AG08396 (cell line): ENCODE measurements at places on chromosomes 11 and 22.

DNA sequence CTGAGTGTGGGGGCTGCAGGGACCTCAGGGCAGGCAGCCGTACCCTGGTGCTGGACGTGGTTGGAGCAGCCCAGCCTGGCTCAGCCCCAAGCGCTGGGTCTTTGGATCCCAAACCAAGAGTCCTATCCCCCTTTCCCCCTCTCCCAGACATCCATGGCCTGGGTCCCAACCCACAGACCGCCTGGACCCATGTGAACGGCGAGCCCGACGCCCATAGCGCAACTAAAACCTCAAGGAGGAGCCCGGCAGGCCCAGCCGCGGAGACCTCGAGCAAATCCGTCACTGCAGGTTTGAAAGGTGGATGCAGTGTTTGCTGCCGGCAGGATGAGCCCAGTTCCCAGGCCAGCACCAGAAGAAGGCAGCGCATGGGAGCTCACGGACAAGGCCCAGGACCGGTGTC, 337.0 kb downstream of the BRD1 start:
- DNase-seq = no peak

GRCh38 chr11:34823639-34824038, 92.5 kb downstream of the APIP start:
- DNase-seq = no peak

GRCh38 chr11:28259177-28259843, 151.1 kb downstream of the METTL15 start:
- DNase-seq = no peak

DNA sequence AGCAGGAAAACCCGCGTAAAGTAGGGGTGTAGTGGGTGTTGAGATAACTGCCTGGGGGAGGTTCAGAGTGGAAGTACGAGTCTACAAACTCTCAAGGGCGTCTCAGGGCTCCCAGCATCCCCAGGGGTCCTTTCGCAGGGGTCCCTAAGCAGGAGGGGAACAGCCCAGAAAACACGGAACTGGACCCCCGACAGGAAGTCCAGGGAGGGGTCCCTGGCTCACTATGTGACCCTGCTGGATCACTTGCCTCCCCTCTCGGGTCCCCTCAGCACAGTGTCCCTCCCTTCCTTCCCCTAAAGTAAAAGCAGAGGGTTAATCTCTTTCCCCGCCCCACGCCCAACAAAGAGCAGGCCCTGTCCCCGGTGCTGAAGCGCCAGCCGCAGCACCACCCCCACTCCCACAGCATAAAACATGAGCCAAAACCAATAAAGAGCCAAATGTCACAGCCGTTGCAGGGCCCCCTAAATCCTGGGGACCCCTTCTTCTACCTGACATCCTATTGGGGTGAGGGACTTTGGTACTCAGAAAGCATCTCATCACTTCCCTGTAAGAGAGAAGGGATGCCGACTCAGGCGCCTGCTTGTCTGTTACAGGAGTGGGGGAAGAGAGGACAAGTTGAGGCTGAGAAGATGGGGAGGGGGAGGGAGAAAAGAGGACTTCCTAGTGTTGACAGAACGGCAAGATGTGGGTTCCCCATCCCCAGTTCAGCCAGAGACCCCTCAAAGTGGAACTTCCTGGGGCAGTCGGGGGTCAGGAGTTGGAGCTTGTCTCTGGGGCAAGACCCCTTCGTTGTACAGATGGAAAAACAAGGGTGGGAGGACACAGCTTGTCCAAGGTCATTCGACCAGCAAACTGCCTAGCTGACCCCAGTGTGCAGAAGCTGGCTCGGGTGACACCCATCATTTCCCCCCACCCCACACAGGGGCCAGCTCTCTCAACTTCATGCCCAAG, 1.4 kb upstream of the NEFH start:
- DNase-seq = peak; percentile 72

- DNase-seq = no peak
Measured at GRCh38 chr11:27150098-27150497, 109.5 kb downstream of the BBOX1 start.

DNA sequence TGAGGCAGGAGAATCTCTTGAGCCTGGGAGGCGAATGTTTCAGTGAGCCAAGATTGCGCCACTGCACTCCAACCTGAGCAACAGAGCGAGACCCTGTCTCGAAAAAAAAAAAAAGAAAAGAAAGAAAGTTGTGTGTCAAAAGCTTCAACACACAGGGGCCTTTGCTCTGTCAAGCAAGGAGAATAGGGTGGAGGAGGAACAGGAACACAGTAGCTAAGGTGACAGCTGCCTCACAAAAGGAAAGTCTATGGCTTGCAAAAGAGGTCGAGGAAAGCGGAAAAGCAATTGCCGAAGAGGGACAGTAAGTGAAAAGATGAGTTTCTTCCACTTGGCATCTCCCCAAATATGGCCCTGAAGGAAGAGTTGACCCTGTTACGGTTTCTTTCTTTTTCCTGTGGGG, 26.5 kb upstream of the TMA7B start:
- DNase-seq = no peak

GRCh38 chr11:16669799-16670415, 68.5 kb upstream of the C11orf58 start:
- peak; percentile 3 for DNase-seq

DNA sequence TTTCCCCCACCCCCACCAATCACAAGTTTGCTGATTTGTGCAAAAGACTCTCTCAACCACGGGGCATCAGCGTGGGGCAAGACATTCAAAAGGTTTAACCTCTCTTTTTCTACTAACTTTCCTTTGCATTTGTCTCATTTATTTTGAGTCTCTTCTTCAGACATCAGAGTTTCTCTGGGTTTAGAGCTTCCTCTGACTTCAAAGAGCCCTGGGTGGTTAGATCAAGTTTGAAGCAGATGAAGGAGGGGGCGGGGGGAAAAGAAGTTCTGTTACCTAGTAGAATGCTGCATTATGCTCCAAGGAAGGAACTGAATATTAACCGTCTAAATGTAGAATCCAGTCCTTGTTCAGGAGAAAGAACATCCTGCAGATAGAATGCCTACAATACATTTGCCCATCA, 24.5 kb downstream of the GAS2 start:
- DNase-seq = no peak

- no peak for DNase-seq
Measured at GRCh38 chr11:115630214-115630613, 126.0 kb upstream of the CADM1 start.

DNA sequence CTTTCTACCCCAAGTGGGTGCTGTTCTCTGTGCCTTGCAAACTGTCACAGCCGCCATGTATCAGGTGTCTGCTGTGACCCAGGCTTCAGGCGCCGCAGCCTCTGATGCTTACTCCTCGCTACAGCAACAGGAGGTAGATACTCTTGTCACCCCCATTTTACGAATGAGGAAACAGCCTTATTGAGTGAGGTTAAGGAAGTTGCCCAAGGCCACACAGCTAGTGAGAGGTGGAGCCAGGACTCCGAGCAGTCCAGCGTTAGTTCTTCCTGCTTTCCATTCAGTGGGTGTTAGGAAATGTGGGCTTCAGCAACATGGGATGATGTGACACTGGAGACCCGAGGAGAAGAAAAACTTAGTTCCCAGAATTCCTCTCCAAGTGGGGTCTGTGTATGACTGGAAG, 14.3 kb downstream of the RNF215 start:
- no peak for DNase-seq
